ENCODE measurements at places on chromosomes 3 and 15.

DNA sequence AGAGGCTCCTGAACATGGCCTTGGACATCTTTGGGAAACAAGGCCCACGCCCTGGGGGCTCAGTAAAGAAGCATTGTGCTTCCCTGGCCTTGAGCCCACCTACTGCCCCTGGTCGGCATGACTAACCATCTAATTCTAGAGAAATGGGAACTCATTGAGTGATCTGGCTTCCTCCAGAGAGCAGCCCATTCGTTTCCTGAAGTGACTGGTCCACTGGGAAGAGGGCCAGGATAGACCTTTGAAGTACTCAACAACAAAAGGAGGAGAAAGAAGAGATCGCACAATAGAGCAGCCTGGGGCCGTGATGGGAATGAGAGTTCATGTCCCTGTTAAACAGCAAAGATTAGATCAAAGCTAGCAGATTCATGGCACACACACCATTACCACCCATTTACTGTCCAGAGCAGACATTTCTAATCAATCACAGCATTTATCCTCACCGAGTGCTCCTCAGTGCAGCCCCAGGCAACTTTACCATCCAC lies 514.4 kb upstream of the PROK2 start:
- no peak for DNase-seq

DNA sequence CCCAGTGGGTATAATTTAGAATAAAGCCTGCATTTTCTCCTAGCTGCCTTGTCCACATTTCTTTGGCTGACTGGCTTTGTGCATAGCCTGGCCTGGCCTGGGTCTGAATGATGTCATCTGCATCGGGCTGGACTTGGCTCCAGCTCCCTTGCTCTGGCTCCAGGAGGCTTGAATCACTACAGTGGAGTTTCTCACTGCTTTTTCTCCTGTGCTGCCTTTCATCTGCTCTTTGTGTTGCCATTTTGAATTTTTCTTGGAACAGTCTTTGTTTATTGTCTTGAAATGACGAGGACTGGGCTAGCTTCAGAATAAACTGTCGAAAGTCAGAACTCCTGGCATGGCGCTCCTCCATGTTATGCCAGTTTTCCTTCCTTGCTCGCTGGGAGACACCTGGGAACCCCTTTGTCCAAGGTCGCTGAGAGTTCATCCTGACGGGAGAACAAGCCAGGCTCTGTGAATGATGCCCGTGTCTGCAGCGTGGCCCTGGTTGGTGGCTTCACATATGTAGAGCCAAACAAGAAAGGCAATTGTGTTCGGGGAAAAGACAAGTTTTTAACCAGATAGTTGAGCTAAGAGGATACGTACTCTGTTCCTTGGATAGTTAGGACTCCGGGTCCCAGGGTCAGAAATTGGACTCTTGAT lies 258.9 kb downstream of the PDZRN3 start:
- no peak for DNase-seq

DNA sequence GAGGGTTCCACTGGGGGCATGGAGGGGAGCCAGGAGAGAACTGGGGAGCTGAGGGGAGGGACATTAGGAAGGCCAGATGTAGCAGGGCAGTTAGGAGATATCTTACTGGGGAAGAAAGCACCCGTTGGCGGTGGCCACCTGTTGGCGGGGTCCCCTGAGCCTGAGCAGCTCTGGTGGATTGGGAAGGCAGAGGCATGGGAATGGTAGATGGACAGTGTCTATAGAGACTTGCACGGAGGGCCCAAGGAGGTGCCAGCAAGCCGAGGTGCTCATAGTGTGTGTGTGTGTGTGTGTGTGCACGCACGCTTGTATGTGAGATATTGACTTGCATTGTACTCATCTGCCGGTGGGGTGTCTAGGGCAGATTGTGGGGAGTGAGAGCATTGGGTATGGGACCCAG lies 179.0 kb downstream of the APBA2 start:
- no peak for DNase-seq

GRCh38 chr3:16050641-16051467 lies 123.6 kb upstream of the GALNT15 start:
- no peak for DNase-seq

DNA sequence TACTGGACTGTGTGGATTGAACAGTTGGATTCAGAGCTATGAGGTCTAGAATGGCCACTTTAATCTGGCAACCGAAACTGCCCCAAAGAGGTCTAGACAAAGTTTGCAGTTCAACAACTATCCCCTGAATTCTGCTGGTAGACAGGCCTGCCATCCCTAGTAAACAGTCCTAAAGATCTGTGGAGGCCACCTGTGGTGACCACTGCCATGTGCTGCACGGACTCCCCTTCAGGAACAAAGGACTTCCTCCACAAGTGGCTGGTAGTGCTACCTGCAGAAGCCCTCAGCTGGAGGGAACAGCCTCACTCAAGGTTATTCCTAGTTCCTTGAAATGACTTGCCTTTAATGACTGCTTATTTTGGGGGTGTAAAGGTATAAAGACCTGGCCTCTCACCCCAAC lies 6.1 kb downstream of the TNFAIP8L3 start:
- no peak for DNase-seq

DNA sequence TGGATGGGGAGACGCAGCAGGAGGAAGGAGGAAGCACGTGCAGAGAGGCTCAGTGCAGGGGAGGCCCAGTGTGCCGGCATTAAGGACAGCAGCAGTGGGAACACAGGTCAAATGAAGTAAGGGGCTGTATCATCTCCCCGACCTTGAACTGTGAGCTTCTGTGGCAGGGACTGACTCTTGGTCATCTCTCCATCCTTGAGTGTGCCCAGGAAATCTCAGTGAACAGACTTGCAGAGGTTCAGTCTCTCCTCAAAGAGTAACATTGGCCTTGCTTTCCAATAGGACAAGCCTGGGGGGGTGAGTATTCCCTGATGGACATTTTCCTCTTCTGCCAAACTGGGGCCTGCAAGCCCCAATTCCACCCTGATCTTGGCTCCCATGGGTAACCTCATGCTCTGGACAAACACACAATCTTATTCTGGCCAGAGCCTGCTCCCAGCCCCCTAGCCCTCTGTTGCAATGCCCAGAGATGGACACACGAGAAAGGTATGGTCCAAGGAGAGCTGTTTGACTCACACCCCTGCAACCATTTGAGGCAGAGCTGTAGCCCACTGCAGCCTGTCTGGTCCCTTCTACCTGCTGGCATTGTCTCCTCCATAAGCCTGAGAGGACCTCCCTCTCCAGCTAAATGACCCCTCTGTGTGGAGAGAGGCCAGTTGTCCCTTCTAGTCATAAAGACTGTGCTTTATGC lies 50.9 kb downstream of the TLE3 start:
- no peak for DNase-seq

GRCh38 chr3:130088061-130088460 lies 6.4 kb downstream of the ALG1L2 start:
- DNase-seq = no peak

DNA sequence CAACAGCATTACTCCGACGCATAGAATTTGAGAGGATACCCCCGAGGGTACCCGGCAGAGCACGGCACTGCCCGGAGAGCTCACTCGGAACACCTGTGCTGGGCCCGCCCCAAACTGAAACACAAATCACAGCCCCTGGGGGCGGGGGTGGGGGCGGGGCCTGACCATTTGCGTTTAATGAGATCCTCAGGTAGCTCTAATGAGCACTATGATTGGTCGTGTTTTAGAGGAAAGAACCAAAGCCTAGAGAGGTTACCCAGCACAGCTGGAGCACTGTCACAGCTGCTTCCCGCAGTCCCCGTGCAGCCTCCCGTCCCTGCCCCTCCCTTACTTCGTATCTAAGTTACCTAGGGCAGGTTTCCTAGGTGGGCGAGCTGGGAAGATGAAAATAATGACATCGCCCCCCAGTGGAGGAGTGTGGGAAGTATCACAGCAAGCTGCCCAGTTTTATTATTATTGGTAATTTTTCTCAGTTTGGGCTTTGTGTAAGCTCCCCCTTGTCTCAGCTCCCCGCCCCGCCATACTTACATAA lies 187.1 kb downstream of the PDE8A start:
- peak; percentile 11 for DNase-seq

GRCh38 chr3:43690400-43691119 lies at the start of gene ABHD5:
TSS of gene ABHD5 (plus strand) at chr3:43690938. CDS start at chr3:43690993, 55 bp downstream.
- DNase-seq = peak; percentile 90

DNA sequence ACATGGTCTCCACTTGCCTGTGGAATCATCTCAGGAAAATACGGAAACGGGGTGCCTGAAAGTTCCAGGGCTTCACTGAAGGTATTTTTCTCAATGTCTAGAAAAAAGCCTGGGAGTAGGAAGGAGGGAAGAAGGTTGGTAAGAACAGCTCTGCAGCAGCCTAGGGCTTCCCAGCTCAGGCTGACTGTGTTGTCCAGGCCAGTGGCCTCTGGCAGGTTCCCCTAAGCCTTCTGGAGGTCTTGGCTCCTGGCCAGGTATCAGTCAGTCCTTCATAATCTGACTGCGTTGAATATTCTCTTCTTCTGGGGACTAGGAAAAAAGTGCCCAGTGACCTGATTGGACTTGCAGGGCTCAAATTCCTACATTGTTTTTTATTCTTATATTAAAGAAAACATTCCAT lies 38.6 kb downstream of the SSR3 start:
- no peak for DNase-seq

- no peak for DNase-seq
Measured at GRCh38 chr3:128786434-128787020, 60.5 kb downstream of the RAB7A start.

DNA sequence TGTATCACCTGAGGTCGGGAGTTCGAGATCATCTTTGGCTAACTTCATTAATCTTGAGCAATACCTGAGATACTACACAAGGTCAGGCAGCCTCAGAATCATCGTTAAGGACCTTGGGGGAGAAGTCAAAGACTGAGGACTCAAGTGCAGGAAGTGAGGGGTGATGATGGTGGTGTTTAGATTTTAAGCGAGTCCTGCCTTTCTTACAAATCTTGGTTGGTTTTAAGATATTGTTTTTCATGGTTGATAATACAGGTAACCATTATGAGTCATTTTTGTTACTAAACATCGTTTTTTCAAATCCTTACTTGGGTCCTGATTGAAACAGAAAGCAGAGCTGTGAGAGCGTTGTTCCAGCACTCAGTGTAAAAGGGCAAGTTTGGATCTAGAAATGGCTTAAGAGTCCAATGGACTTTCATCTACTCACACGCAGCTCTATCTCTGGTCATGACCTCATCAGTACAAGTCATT lies 4.1 kb downstream of the RASGRP1 start:
- DNase-seq = no peak

GRCh38 chr15:64776402-64776786 lies 1.0 kb upstream of the RBPMS2 start:
- DNase-seq = no peak

- DNase-seq = no peak
Measured at GRCh38 chr3:10170915-10171478, 6.3 kb downstream of the IRAK2 start.

- no peak for DNase-seq
Measured at GRCh38 chr3:146247911-146248310, 3.0 kb downstream of the PLSCR4 start.

Data from stimulated activated CD8-positive, alpha-beta memory T cell treated with anti-CD3 and anti-CD28 coated beads, Interleukin-4, amount 100 ng/mL, for 1 hour (primary cell).